Cerebellum (tissue), 4 donors: ENCODE measurements at places on chromosomes 6 and 20.
A peak's percentile ranks its signal among the peaks of the same experiment; 100 is the strongest.

DNA sequence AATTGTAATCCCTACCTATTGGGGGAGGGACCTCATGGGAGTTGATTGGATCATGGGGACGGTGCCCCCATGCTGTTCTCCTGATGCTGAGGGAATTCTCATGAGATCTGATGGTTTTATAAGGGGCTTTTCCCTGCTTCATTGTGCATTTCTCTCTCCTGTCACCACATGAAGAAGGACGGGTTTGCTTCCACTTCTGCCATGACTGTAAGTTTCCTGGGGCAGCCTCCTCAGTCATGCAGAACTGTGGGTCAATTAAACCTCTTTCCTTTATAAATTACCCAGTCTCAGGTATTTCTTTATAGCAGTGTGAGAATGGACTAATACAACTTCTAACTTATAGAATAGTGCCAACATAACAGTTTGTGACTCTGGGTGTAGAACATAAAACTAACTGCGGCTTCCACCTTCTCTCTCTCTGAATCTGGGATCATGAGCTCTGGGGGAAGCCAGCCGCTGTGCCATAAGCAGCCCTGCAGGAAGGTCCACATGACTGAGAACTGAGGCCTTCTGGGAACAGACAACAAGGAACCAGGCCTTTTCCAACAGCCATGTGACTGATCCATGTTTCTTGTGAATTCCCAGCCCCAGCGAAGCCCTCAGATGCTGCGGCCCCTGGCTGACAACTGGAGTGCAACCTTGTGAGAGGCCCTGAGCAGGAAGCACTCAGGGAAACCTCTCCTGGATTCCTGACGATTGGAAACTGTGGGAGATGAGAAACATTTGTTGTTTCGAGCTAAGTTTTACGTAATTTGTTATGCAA is 3.4 kb upstream of the HLA-A start:
- no peak for DNase-seq

DNA sequence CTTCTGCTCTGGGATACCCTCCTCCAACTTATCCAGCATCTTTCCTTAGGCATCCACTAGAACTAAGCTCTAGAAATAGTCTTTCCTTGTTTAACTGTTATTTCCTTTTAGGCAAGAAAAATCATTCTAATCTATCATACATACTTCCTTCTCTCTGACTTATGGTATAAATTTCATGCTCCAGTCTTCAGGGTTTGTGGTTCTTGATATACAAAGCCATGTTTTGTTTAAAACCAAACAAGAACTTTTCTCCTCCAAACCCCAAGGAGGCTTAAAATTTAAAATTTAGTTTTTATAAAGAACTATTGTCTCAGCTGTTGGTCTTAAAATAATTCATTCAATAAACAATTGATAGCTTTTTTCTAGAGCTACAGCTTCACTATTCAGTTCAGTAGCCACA is 77.2 kb downstream of the CD164 start:
- no peak for DNase-seq

- peak; percentile 89 for DNase-seq
These were observed 32.9 kb downstream of the COX4I2 start for GRCh38 chr20:31670371-31671228.

GRCh38 chr6:105015482-105015881 is 58.6 kb downstream of the LIN28B start:
- no peak for DNase-seq

DNA sequence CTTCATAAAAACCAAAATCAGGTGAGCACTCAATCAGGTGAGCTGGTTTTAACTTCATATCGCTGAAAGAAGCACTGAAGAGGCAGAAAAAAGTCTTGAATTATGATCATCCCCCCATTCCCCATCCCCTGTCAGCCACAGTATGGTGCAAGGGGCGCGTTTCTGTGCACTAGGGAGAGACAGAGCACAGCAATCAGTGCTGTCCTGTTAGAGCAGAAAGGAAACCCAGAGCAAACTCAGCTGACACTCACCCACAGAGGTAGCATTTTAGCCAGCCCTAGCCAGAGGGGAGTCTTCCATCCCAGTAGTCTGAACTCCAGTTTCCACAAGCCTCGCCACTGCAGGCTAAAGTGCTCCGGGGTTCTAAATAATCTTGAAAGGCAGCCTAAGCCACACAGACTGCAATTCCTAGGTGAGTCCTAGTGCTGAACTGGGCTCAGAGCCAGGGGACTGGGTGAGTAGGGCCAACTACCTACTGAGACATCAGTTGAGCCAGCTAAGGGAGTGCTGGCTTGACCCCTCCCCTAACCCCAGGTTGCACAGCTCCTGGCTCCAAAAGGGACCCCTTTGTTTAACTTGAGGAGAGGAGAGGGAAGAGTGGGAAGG is 1352.6 kb upstream of the GJE1 start:
- no peak for DNase-seq

GRCh38 chr20:32522776-32523612 is 62.1 kb downstream of the NOL4L start:
- no peak for DNase-seq

DNA sequence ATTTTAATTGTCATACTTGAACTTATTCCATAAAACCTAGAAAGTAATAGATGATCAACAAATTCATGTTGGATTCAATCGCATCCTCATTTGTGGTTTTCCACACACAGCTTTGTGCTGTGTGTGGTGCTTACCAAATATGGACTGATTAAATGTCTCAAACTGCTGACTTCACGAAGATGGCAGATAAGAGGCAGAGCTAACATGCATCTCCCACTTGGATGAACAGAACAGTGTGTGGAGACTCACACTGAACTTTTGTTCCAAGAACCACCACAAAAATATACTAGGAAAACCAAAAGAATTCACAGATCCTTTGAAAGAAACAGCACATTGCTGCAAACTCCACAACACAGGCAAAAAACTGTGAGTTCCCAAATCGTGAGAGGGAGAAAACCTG is 603.7 kb downstream of the TENT5A start:
- DNase-seq, result no peak

GRCh38 chr6:35558571-35558970 is 45.9 kb upstream of the TULP1 start:
- DNase-seq, result no peak

- DNase-seq, result no peak
These were observed 267.9 kb downstream of the DLL1 start for GRCh38 chr6:170022827-170023619.

GRCh38 chr20:39112178-39112743 is 150.1 kb downstream of the DHX35 start:
- peak; percentile 33 for DNase-seq

DNA sequence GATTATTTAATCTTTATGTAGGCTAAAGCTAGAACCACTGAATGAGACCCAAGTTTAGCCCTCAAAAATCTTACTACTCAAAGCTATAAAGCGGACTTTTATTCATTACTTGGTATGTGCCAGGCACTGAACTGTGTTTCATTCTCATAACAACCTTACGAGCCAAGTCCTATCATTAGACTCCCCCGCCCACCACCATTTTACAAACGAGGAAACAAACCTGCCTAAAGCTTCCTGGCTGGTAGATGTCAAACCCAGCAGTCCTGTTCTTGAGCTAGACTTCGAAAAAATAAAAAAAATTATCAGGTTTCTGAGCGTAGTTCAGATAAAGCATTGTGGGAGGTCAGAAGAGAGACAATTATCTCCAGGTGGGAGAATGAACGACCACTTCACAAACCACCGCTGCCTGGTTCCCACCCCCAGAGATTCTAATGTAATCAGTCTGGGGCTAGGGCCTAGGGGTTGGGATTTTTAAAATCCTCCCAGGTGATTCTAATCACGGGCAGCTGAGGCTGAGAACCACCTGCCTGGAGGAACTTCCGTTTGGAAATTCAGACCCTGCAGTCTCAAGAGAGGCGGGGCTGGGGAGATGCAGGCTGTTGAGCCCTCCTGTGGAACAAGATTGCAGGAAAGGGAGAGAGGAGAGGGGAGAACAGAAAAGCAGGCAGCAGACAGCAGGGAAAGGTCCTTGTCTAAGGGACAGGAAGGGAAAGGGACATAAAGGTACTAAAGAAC is 8.6 kb downstream of the ADTRP start:
- no peak for DNase-seq

DNA sequence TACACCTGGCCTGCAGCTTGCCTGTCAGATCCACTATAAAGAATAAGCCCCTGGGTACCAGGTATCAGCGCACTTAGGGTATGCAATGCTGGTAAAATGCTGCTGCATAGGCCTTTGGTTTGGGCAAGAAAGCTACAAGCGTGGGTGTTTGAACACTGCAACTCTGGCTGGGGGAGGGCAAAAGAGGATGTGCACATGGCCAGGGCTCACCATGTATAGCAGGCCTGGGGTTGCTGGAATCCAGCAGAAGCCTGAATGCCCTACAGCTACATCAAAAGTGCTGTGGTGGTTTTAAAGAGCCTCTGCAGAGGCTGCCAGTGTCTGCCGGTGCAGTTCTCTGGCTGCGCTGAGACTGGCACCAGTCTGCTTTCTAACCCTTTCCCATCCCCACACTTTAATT is 51.7 kb downstream of the UQCC1 start:
- no peak for DNase-seq

DNA sequence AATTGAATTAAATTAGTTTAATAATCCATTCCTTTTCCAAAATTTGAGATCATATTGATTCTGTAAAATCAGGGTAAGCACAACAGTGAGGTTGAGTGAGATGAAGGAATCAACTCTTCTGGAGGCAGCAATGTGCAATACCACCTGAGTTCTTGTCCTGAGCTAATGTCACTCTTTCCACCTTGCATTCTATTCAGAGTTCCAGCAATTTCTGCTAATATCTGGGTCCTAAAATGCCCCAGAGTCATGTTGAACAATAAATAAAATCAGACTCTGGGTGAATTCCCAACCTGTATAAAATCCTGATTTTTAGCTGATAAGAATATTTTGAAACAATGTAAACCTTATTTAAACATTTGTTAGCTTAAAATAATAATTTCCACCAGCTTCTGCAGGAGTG is 590.8 kb upstream of the ADGRB3 start:
- DNase-seq, result no peak

DNA sequence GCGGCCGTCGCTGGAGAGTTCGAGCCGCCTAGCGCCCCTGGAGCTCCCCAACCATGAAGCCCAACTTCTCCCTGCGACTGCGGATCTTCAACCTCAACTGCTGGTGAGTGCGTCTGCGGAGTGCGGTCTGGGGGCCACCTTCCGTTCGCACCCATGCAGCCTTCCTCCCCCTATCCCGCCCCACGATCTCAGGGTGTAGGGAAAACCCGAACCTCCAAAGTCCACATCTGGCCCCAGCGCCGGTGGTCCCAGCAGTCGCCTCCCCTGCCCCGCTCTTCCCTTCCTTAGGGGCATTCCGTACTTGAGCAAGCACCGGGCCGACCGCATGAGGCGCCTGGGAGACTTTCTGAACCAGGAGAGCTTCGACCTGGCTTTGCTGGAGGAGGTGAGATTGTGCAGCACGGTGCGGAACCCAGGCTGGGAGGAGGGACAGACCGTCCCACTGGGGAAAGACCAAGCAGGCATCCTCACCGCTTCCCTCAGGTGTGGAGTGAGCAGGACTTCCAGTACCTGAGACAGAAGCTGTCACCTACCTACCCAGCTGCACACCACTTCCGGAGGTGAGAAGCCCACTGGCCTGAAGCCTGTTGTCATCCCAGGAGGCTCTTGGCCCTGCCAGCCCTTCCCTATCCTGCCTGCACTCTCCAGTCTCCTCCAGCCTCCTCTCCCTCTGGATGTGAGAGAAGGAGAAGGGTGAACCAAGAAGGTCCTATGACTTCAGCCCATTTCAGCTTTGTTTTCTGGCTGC is 719 bp downstream of the SMPD2 start:
- DNase-seq, result peak; percentile 45

DNA sequence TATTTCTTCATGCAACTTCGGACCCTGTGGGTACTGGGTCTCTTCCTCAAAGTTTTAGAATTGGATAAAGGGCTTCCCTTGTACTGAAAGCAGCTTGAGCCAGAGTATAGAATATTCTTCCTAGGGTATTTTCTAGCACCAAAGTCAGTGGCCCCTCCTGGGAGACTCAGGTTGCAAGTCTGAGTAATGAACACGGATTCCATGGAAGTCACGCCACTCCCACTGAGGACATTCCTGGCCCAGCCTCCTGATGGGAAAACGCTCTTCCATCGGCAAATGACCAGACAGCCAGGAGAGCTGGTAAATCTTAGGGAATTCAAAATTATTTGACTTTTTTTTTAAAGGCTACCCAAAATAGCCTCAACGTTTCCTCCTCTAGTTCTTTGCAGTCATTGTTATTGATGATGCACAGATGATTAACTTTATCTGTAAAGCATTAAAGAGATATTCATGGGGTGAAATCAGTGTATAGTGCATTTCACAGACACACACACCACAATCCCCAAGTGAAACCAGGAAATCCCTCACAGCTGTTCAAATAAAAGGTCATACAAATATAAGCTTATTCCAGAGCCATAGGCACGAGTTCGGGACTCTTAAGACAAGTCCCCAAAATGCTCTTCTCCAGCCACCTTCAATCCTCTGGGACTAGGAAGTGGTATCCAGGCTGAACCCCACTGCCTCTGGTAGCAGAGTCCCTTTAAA is 248.8 kb downstream of the SOD2 start:
- no peak for DNase-seq

DNA sequence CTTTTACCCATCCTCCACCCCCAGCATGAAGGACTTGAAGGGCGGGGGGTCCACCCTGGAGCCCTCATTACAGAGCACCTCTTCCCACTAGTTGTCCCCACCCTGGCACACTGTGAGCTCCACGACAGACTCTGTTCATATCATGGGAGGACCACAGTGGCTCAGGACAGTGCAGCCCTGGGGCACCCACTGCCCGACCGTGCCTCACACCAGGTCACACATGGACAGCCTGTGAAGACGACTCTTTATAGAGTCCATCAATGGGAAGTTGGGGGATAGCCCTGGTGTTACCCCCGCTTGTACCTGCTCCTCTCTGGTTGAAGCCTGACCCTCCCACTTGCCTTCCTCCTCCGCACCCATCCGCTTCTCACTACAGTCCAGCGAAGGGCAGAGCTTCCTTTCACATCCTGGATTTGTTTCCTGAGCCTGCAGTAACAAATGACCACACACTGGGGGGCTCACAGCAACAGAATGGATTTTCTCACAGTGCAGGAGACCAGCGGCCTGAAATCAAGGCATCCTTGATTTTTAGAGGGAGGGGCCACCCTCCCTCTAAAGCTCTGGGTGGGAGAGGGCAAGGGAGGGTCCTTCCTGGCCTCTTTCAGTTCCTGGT is 15.5 kb downstream of the ZNF831 start:
- DNase-seq, result no peak

DNA sequence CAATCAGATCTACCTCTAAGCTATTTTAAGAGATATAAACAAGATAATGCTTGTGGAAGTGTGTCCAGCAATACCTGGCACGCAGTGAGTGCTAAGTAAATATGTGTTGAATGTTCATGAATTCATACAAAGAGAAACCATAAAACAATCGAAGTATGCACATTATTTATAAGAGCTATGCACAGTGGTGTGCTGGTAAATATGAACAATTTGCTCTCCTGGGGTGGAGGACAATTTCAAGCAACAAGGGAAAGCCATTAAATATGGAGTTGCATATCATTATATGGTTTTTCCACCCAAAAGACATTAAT is 526.6 kb upstream of the MARCKS start:
- DNase-seq, result no peak

GRCh38 chr20:36541227-36541767 is at the start of gene MYL9:
MYL9 (plus strand) TSS chr20:36541519; CDS start chr20:36544885, 3,366 bp downstream.
- DNase-seq, result no peak
